ENCODE measurements at places on chromosomes 5 and 9.

DNA sequence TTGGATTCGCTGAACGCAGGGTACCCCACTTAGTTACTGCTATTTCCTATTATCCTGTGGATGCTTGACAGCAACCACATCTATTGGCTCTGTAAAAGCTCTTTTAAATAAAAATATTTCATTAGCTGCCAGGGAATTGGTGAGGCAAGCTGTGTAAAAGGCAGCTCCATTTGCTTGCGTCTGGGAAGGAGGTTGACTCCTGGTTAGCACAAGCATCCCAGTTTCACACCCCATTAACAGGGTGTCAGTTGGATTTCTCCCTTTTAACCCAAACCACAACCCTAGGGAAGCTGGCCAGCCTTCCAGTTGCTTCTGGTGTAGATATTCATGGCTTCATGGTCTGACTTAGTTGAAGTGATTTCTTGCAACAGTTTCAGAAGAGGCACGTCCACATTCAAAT, 151.0 kb downstream of the GPBP1 start:
- DNase-seq = no peak

DNA sequence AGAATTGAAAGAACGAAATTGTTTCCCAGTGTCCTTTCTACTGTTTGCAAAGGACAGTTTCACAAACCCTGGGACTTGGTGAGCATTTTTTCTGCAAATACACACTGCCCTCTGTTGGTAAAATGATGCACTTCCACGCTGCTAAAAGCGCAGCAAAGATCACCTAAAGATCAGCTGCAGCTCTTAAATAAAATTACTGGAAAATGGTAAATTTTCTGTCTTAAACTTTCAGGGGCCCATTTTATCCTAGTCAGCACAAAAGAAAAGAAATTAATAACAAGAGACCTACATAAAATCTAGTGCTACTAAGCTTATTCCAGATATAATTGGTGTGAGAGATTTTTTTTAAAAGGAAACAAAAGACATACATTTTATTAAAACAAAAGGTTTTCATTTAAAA, 566.0 kb downstream of the CAAP1 start:
- DNase-seq = peak; percentile 50

- DNase-seq = no peak
These were observed 97.0 kb upstream of the ZNF366 start for GRCh38 chr5:72604111-72604797.

DNA sequence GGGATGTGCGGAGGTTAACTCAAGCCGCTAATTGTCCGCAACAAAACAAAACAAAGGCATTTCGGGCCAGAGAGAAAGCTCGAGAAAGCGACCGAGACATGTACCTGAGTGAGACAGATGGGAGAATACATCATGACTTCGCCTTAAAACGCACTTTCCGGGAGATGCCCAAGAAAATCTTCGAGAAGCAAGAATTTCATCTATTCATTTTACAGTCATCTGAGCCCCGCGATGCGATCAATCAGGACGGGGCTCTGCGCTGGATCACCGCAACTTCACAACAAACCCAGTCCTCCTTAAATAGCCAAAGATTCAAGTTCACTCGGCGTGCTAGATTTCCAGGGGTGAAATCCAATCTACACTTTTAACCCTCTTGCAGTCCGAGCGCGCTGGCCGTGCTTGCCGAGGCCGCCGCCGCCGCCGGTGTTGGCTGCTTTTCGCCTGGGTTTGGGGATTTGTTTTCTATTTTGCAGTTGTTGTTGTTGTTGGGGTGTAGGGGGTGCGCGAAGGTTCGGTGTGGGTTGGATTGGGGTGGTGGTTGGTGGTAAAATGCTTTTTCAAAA, 482 bp downstream of the NFIB start:
- peak; percentile 42 for DNase-seq

GRCh38 chr9:15834541-15834940, 281.7 kb downstream of the CCDC171 start:
- DNase-seq = no peak

GRCh38 chr9:74570879-74571512, 73.9 kb downstream of the RORB start:
- peak; percentile 38 for DNase-seq

DNA sequence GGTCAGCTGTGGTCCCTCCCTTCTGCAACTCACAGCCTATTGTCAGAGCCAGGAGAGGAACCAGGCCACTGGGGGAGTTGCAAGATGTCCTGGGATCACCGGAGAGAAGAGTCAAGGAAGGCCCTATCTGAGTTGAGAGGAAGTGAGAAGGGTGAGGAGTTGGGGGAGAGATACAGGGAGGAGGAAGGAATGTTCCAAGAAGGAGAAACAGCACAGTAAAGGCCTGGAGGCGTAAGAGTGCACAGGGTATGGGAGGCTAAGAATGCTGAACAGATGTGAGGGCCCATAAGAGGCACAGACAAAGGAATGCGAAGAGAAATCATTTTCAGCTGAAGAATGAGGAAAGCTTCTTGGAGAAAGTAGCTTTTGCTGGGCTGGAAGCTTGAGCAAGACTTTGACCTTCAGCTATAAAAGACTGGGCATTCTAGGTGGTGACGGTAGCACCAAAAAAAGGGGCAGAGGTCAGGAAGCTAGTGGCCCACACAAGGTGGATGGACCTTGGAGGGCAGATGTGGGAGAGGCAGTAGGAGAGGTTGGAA, 21.6 kb upstream of the CSF1R start:
- no peak for DNase-seq

- no peak for DNase-seq
These were observed 47.0 kb upstream of the EXOC3 start for GRCh38 chr5:395921-396530.

DNA sequence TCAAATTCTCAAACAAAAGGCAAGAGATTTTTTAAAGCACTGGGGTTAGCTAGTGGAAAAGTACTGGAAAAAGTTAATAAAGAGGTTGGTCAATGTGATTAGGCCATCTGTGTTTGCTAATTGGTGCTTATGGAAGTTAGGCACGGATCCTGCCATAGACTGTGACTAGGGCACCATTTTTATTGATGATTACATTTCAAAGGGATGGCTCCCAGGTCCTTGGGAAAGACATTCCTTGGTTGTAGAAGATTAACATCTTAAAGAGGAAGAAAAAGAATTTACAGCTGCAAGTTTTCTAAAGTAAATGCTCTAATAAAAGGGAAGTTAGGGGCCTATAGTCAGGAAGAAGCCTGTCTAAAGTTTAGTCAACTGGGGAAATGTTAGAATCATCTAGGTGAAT, 1183.3 kb downstream of the DTWD2 start:
- DNase-seq = no peak

DNA sequence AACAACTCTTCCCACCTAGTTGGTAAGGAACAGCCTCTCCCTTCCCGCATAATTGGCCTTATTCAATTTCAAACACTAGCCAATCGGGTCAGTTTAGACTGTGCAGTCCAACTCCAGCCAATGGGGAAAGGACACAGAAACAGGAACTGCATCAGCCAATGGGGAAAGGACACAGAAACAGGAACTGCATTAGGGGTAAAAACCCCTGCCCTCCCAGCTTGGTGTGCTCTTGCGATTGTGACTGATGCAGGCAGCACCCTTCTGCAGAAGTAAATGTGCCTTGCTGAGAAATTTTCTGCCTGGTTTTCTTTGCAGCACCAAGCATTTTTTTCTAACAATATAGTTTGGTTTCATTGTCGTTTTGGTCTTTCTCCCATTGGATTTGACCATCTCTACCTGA, 8.5 kb upstream of the GLT6D1 start:
- DNase-seq = no peak

- DNase-seq = no peak
These were observed 52.9 kb downstream of the GDNF start for GRCh38 chr5:37786862-37787519.

- no peak for DNase-seq
These were observed 48.6 kb upstream of the SLCO6A1 start for GRCh38 chr5:102547141-102548035.

GRCh38 chr5:89072842-89073672, 190.1 kb upstream of the MEF2C start:
- no peak for DNase-seq

DNA sequence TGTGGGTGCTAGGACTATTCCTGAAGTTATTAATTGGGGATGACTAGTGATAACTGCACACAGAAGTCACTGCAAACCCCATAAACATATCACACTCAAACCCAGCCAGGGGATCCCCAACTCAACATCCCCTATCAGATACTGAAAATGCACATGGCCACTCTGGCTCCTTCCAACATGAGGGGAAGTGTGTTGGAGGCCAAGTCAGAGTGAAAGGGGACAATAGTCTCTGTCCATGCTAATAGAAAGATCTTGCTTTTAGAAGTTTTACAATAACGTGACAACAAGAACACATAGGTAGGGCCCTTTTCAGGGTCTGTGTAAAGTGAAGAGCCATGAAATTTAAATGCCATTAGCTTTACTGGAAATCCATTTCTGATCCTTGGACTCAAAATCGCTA, 98.8 kb upstream of the SEMA6A start:
- no peak for DNase-seq

DNA sequence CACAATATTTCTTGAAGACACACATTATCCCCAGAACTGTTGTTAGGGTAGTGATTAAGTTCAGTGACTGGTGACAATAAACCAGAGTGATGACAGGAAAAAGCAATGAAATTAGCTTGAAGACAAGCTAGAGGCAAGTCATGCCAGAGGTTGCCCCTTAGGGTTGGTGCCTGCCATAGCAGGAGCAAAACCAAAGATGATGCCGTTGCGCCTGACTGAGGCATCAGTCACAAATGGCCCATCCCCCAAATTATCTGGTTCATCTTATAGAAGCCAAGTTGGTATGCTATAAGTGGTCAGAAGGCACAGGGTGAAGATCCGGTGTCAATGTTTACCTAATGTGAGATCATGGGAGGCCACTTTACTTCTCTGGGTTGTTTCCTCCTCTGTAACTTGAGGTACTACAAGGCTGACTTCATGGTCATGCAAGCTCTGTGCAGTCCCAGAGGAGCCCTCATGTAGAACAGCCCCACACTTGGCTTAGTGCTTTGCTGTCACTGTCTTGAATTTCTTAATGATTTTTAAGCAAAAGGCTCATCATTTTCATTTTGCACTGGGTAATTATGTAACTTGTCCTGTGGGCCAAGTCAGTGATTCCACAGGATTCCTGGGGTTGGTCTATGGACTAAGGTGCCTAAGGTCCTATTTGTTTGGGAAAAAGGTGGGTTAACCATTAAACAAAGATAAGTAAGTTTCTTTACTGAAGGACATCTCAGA, 211.3 kb downstream of the MAN2A1 start:
- DNase-seq = no peak

DNA sequence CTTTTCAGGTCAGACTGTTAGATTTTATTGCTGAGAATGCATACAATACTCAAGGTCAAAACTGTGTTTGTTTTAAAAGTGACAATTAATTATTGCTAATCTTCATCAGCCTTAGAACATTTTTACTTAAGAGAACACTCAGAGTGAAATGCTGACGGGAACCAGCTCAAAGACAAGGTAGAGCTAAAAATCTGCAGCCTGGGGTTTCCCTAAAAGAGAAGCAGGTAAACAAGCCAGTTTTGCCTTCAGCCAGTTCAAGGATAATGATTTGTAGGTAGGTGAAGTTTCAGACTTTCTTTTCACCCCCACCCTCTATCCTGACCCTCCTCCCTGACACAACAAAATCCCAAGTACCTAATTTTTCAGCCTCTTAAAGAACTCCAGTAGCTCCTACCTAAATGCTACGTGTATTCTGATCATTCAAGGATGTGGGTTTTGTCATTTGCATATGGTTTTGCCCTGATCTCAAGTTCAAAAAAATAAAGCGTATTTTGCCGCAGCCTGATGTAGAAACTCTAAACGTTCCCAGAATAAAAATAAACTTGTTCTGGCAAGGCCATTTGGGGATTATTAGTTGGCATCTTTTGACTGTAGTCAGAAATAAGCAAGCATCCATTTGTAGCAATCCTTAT, 407.2 kb downstream of the EFNA5 start:
- DNase-seq = no peak

DNA sequence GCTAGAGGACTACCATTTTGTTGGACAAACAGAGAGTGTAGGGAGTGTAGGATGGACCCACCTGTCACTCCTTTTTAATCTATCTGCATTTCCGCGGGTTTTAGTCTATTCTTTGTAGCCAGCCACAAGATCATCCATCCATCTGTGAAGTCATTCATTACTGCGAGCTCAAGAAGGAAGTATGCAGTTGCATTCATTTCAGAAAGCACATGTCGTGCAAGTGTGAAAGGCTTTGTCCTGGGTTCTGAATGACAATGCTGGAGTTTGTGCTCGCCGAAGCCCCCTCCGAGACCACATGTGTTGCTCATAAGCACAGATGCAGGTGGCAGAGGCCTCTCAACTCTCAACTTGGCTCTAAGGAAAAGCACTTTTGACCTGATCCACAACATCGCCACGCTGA, 70.3 kb upstream of the BASP1 start:
- DNase-seq = no peak

DNA sequence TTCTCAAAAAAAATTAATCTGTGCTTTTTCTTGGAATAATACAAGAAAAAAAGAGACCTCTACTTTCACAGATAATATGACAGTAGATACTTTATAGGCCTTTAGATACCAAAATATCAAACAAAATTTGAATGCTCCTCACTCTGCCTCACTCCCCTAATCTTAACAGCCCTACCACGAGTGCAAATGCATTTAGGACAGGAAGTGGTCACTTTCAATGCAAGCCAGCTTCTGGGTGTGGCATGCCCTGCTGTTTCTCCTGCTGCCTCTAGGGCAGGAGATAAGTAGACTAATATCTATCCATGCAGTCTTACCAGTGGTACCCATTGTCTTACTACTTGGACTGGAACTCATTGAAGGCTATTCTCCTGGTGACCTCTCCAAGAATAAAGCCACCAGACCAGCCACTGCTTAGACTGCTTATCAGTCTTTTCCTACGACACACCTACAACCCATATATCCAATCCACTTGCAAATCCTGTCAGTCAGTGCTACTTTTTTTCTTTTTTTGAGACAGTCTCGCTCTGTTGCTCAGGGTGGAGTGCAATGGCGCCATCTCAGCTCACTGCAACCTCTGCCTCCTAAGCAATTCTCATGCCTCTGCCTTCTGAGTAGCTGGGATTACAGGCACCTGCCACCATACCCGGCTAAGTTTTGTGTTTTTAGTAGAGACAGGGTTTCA, 23.0 kb downstream of the FRRS1L start:
- no peak for DNase-seq

GRCh38 chr5:76372323-76373054, 30.6 kb upstream of the IQGAP2 start:
- DNase-seq = no peak

- DNase-seq = peak; percentile 56
These were observed 543 bp downstream of the MTMR12 start for GRCh38 chr5:32312197-32312594.

DNA sequence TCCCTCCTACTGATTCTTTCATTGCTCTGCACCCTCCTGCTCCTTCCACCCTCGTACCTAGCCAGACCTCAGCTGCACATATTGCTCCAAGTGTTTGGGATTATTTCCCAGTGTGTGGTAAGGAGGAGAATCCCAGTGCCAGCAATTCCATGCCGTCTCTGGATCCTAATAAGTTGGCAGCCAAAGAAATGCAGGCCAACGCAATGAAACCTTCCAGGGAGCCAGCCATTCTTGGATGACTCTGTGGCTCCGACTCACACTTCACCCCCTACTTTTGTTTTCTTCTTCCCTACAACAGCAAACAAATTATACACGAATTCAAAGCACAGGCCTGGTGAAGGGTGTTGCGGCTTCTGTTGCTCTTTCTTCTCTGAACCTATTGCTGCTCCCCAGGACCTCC, 82.5 kb upstream of the SLC1A3 start:
- no peak for DNase-seq
